ENCODE measurements at places on chromosomes 1 and 21. TPM values are rescaled to one million over a fixed set of nuclear protein-coding genes. Genes with fewer than 3 reads are reported as not detected.

Gene PLA2G2F
- total RNA-seq: not detected

DNA sequence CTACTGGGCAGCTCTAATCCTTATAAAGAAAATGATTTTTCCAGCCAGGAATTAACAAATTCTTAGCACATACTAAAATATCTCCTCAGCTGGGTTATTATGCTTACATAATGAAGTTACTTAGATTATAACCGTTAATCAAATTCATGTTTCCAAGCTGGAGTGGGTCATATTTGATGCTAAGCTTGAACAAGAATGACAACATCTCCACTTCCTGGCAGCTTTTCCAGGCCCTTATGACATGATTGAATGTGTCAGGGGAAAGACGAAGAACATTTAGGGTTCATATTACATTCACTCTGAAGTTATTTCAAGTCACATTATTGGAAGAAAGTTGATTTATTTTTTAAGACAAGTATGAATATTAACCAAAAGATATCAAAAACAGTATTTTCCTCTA is 333.7 kb downstream of the PCP4 start:
- no peak for DNase-seq

Gene HFM1
- total RNA-seq: 7.1 TPM

Gene EVI5
- total RNA-seq: 24.7 TPM

GRCh38 chr1:9317591-9318417 is 25.1 kb downstream of the SPSB1 start:
- DNase-seq: no peak

Gene ICOSLG
- 0.07 TPM for total RNA-seq

DNA sequence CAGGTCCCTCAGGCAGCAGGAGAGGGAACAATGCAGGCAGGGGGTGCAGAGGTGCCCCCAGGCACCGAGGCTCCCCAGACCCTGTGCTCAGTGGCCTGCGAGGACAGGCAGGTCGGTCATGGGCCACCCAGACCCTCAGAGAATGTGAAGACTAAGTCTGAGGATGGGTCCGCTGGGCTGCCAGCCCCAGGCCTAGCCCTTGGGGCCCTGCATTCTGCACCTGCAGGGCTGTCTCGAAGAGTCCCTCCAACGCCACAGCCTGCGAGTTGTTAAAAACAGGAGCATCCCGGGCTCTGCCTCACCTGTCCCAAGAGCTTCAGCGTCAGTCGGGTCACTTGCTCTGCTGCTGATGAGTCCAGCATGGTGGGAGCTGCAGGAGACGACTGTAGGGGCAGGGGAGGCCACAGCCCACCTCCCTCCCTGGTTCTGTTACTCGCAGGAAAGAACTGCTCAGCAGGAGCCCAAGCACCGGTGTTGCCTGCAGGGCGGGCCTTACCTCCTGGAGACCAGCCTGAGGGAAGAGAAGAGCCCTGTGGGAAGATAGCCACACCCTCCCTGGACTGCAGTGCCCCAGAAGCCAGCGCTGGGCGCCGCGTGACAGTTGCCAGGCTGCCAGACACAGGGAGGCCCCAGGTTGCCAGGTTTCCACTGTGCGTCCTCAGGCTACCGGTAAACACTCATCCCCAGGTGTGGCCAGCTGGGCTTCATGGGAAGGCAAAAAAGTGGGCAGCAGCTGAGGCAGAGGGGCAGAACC is 5.8 kb downstream of the C21orf58 start:
- no peak for DNase-seq

DNA sequence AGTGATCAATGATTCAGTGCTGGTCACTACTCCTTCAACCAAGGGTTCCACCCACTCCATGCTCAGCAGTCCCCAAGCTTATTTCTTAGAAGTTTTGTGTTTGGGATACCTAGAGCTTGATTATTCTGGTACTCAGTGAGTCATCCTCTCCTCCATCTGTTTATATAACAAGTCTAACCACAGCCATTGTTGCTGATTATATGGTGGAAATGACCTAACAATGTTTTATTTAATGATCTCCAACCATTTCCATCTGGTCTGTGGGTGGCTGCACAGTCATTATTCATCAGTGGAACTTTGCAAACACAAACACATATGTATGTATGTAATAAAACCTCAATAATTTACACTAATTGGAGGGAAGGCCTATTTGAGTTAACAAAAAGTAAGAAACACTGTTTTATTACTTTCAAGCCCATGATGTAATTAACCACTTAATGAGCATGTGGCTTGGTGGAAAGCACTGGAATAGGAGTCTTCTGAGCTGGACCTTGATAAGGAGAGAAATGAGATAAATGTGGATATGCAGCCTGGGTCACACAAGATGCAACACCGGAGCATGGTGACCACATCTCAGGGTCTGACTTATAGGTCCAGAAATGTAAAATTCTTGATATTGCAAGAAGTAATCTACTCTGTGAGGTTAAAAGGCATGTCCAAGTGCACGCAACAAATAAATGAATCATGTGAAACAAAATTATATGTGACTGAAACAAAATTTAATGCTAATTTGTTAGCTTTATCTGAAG is 99.0 kb upstream of the WLS start:
- no peak for DNase-seq

- DNase-seq: no peak
Measured at GRCh38 chr1:64923294-64923718, 43.0 kb downstream of the JAK1 start.

DNA sequence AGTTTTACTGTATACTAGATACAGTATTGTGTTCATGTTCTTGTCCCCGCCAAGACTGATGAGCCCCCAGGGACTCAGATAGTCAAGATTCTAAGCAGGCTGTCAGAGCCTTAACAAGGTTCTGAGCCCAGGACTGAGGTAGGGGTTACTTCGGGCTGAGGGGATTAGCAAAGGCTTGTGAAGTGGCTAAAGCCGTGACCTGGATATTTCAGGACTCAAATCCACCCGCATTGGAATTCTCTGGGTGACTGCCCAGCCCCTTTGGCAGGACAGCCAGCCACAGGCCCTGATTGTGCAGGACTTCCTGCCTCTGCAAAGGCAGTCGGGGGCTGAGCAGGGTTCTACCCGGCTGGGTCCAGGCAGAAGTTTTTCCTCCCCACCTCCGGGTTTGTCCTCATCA is at the start of gene PLA2G5:
Gene PLA2G5, plus strand, starts transcription at position 321 of the 400 bp plus-strand sequence. CDS start 14,637 bp downstream, outside the sequence.
- no peak for DNase-seq

Data from neural crest cell (in vitro differentiated cells).